ENCODE measurements at places on chromosomes 6 and 20. TPM values are rescaled to one million over a fixed set of nuclear protein-coding genes. Genes with fewer than 3 reads are reported as not detected.

The GGTLC1 gene
- 2.0 TPM for total RNA-seq

The ANGPT4 gene
- total RNA-seq = 3.2 TPM

The RAD21L1 gene
- total RNA-seq = not detected

GRCh38 chr6:169542491-169542890, 159.3 kb downstream of the WDR27 start:
- H3K36me3 ChIP-seq = no peaks in the 10 kb centered on the region
- H3K27me3 ChIP-seq = no peaks in the 10 kb centered on the region
- DNase-seq = no peak
- H3K4me3 ChIP-seq = no peak overlapping the region
- no peaks in the 10 kb centered on the region for H3K4me1 ChIP-seq

DNA sequence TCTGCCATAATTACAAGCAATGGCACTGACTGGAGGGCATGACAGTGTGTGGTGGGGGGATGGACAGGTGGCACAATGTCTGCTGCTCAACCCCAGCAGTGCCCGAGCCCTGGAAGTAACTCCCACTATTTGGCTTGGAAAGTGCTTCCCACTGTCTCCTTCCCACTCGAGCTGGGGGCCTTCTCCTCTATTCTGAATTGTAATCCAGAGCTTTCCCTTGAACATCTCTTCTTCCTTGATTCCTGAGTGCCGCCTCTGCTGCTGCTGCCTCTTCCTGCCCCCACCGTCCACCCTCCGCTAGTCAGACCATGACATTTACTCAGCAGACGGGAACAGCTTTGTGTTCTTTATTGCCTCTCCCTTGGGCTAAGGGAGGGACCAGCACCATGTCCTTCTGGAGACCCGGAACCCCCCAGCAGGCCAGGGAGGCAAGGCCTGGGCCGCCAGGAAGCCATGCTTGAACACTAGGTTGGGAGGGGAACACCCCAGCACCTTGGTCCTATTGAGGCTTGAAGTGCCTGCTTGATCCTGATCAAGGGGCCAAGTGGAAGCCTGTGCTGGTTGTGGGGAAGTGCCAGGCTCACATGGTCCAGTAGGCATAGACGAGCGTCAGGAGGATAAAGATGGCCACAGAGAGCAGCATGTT, 17.0 kb downstream of the CCDC167 start:
- H3K4me3 ChIP-seq = no peak overlapping the region
- H3K4me1 ChIP-seq = peaks cover 24% of the 10 kb centered on the region
- H3K27me3 ChIP-seq = no peaks in the 10 kb centered on the region
- no peaks in the 10 kb centered on the region for H3K36me3 ChIP-seq
- DNase-seq = peak; percentile 63
- no peak overlapping the region for H3K27ac ChIP-seq

DNA sequence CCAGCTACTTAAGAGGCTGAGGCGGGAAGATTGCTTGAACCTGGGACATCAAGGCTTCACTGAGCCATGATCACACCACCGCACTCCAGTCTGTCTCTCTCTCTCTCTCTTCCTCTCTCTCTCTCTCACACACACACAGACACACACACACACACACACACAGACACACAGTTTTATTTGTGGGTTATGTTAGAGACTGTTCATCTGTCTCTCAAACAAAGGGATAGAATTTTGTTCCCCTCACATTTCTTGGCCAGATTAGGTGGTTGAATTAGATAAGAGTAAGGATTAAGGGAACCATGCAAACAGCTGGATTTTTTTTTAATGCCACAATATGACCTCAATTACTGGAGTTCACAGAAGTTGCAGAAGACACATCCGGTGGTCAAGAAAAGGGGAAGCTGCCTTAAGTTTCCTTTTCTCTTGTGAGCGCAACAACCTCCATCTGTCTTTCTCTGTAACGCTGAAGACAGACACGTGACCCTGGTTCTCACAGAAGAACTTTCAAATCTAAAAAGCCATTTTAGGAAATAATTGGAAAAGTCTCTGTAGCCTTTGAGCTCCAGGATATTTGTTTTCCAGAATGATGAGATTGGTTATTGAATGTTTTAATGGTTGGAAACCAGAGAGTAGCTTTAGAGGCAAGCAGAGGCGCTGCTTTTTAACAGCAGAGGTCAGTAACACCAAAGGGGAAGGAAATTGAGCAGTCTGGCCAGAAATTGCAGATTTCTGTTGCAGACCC, 32.9 kb upstream of the LGSN start:
- H3K4me1 ChIP-seq = no peaks in the 10 kb centered on the region
- peak; percentile 36 for DNase-seq
- H3K27ac ChIP-seq = no peak overlapping the region
- H3K4me3 ChIP-seq = no peak overlapping the region
- H3K27me3 ChIP-seq = no peaks in the 10 kb centered on the region

Data from thyroid gland (tissue), 4 donors.